ENCODE measurements at places on chromosomes 5 and 9.
A peak's percentile ranks its signal among the peaks of the same experiment; 100 is the strongest.

DNA sequence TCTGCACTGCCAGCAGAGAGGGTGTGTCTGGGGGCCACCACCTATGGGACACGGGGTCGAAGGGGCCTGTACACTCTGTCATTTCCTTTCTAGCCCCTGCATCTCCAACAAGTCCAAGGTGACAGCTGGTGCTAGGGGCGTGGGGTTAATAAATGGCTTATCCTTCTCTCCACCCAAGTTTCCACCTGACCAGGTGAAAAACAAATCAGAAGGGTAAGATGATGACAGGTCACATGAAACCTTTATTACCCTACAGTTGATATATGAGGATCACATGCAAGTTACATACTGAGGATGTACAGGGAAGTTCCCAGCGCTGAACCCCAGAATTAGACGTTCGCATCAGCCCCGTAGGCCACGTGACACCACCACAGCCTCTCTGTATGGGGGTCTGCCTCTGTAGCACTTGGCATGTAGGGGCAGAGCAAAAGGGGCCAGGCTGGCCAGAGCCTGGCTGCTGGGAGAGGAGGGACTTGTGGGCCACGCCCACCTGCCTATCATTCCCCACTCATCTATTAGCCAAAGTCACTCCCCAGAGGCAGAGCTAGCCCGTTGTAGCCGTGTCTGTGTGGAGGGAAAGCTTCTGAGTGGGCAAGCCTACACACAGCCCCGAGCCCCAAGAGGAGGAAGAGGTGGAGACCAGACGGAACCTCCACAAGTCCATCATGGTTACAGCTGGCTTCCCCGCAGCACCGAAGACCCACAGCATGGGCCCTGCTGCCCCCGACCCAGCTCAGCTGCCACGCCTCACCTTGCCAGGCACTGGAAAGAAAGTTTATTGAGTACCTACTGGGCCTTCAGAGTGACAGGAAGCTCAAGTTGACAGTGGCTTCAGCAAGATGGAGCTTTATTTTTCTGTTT, 2.2 kb downstream of the TMEM141 start:
- no peak for DNase-seq

- no peak for DNase-seq
Measured at GRCh38 chr9:95434116-95435073, 82.4 kb downstream of the PTCH1 start.

GRCh38 chr9:3879726-3880505, 354.1 kb upstream of the RFX3 start:
- DNase-seq = no peak

DNA sequence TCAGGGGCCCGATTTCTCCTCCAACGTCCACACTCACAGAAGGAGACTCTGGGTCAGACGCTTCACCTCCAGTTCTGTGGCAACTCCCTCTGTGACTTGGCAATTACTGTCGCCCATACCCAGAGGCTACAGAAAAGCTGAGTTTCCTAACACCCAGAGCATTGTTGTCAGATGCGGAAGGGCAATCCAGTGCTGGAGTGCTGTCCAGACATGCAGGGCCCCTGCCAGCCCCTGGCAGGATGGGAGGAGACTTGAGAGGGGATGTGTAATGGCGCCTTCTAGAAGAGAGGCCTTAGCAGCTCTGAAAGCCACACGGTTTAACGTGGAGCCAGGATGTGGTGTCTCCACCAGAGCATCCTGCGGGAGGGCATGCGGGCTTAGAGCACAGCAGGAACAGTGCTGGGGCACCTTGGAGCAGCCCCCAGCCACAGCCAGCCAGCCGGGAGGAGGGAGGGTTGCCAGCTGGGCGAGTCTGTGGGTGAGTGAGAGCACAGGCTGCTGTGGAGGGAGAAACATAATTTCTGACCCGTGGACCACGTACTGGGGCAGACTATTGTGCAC, 139.4 kb upstream of the IRX1 start:
- no peak for DNase-seq

- no peak for DNase-seq
Measured at GRCh38 chr5:13477118-13477737, 467.3 kb downstream of the DNAH5 start.

DNA sequence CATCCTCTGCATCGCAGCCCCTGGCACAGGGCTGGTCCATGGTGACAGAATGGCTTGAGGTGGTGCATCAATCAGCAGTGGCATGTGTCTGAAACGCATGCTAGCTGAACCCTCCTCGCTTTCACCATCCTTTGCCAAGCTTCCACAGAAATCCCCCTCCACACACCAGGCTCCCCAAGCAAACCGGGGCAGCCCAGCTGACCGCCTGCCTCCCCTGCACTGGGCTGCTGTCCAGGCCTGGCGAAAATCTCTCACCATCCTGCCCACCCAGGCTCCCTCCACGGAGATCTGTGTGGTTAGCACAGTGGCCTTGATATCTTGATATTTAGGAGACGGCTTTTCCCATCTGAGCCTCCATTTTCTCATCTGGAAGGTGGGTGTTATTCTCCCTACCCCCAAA, 905 bp upstream of the HRH2 start:
- DNase-seq = no peak

DNA sequence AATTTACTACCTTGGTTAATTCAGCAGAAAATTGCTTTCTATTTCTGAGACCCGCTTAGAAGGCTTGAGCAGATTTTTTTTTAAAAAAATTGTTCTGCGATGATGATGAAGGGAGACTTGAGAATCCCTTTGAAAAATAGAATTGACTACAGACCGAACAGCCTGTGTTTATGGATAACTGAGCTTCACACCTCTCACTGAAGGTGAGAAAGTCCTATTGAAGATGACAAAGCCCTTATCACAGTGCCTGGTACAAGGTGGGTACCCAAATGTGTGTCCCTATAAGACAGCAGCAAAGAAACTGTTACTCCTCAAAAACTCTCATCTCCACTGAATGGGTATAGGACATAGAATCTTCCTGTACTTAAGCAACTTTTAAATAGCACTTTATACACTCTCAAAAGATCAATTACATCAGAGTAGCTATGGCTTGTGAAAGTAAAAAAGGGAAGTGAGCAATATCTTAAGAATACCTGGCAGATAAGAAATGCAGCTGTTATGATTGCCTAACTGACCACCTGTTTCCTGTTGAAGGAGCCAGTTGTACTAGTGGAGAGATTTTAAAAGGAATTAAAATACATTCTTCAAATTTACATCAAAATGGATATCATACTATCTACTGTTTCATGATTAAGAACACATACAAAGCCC, 419.7 kb downstream of the CHSY3 start:
- no peak for DNase-seq

DNA sequence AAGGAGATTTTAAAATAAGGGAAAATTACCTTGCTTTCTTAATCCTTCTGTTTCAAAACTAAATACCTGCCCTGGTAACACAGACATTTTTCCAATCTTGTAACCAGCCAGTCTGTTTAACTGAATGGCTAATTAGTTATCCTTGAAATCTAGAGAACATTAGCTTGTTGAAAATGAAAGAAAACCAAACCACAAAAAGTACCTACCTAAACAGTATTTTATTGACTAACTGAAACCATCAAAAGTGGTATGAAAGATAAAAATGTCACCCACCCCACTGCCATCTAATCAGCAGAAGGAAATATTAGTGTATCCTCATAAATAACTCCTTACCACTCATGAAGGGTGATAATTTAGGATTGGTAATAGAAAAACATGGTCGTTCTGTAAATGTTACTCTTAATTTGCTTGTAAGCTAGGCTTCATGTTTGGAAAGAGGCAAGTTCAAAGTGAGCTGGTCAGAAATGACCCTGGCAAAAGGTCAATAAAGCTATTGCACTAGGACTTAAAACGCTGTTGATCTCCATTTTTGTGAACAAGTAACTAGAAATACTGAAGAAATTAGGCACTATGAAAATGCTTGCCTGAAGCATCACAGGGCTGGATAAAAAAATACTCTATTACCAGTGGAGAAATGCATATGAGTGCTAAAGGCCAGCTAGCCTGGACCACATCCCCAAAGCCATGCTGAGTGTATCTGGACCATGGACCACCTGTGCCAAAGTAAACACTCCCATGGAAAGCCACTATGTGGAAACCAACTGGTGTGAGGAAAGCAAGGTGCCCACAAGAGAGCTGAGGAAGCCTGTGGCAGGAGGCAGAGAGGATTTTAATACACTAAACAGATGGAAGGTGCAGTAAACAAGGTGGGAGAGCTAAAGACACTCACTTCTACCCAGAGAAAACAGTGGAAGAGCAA, 8.4 kb downstream of the SEMA5A start:
- no peak for DNase-seq

GRCh38 chr5:148382961-148383360, 797 bp upstream of the FBXO38 start:
- no peak for DNase-seq

GRCh38 chr5:96922499-96923244, 13.2 kb upstream of the LNPEP start:
- DNase-seq = no peak

DNA sequence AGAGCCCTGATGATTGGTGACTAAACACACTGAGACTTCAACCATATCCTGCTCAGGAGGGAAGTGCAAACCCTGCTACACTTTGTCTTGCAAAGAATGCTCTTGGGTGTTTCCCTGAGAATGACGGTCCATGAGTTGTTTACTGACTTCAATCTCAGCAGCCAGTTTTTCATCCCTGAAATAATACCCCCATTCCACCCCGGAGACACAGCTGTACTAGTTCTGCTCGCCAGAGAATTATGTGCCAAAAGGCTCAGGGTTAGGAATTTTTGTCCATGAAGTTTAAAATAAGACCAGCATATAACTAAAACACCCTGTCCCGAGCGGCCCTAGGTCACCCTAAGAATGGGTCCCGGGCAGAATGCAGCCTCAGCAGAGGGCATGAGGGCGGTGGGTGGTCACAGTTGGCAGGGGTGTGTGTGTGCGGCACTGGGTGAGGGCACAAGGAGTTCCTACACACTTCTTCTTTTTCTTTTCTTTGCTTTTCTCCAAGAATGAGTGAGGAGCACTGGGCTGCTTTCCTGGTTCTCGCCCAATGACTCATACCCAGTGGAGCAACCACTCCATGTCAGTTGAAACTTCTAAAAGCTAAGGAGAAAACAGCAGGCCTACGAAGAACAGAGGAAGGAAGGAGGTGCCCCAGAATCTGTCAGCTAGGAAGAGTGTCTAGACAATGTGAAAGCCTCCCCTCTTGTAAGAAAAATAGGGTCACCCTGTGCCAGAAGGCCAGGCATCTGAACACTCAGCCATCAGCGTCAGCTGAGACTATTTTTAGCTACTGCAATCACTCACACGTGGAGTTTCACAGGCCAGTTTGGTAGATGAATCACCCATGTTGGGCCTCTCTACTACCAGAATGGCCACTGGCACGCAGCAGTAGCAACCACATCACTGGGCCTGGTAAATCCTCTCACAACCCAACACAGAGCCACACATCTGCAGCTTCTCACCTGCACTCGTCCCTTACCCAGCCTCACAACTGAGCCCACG, 105.9 kb downstream of the DPYSL3 start:
- DNase-seq = peak; percentile 79

GRCh38 chr9:91332546-91333231, 29.0 kb downstream of the AUH start:
- no peak for DNase-seq

GRCh38 chr9:89941875-89942274, 337.1 kb downstream of the GADD45G start:
- no peak for DNase-seq

Data from amniotic stem cell (primary cell).